Germinal center (tissue), 1 donor: ENCODE measurements at places on chromosomes 5 and 9.

- no peak for DNase-seq
These were observed 92.3 kb downstream of the ANKRD33B start for GRCh38 chr5:10655972-10656830.

GRCh38 chr9:120971938-120972337 is 45.3 kb upstream of the TRAF1 start:
- peak; percentile 13 for DNase-seq

- DNase-seq, result no peak
These were observed 3.9 kb downstream of the CEMIP2 start for GRCh38 chr9:71764463-71764862.

DNA sequence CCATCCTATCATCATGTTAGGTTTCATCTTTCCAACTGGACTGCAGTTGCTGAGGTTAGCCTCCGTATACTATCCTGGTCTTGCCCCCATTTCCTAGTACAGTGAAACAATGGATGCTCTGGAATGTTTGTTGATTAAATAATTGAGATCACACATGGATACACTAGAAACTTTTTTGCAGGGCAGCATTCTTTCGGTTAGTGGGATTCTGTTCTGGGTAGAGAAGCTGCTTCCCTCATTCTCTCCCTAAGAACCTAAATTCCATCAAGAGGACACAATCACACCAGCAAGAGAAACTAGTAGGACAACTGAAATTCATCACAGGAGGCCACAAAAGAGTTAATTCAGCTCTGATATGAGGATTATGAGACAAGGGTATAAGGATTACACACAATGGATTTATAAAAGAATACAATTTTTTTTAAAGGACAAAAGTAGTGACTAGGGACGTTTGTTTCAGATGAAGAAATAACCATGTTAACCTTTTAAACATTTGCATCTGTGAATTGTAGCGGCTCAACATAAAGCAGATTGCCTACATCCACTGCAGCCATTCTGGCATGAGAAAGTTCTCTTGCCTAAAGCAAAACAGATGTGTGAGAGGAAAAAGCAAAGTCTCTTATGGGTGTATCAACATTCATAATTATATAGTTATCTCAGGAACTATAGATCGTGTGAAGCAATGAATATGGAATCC is 162.7 kb upstream of the LHFPL2 start:
- DNase-seq, result no peak

- no peak for DNase-seq
These were observed 493 bp downstream of the P4HA2 start for GRCh38 chr5:132227235-132227484.

- no peak for DNase-seq
These were observed 23.3 kb downstream of the RAD1 start for GRCh38 chr5:34891981-34892380.

DNA sequence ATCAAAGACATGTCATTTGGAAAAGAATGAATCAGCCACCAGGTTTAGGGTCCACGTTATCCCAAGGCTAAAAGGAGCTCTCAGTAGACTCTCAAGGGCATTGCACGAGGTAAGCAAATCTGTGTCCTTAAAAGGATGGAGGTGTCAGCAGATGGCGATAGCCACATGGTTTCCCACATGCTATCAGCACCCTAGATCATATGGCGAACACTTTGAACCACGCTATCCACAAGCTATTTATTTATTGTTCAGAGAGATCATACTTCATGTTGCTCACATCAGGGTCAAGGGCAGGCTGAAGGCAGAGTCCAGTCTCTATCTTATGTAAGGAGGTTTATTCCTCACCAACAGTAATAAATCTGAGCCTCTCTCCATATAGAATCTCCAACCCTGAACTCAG is 43.7 kb downstream of the CDH6 start:
- no peak for DNase-seq

- DNase-seq, result no peak
These were observed 11.3 kb upstream of the MAN2A1 start for GRCh38 chr5:109678447-109678846.
